ENCODE measurements at places on chromosomes 4 and X. TPM values are rescaled to one million over a fixed set of nuclear protein-coding genes. Genes with fewer than 3 reads are reported as not detected.

DNA sequence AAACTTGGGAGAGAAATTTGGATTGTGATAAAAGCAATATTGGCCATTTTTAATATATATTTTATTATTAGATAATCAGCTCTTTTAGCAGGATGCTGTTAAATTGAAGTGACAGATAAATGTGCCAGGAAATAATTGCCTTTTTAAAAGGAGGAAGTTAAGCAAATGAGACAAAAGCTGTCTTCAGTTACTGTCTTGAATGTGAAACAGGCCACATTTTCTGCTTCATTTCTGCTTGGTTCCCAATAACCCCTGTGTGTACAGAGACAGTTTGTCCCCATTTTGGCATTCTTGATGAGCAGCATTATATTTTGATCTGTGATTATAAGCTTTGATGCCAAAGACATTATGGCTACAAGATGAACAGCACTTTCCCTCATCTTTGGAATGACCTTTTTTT, 953 bp downstream of the EPGN start:
- no peak for DNase-seq

- DNase-seq = no peak
Observed at GRCh38 chrX:7389576-7389975, 241.6 kb upstream of the PUDP start.

Gene SPIN2A
- polyA plus RNA-seq = 0.59 TPM

GRCh38 chr4:71212216-71212615, 126.6 kb upstream of the SLC4A4 start:
- DNase-seq = peak; percentile 52

Gene PPEF1
- polyA plus RNA-seq = not detected

Gene ATP1B4
- polyA plus RNA-seq = not detected

- no peak for DNase-seq
Observed at GRCh38 chrX:18468599-18468998, 43.2 kb downstream of the CDKL5 start.

Gene NEXMIF
- not detected for polyA plus RNA-seq
